ENCODE measurements at places on chromosomes 1 and 21.

- H3K4me3 ChIP-seq: peak overlapping the region; percentile 86
- DNase-seq: no peak
Observed at GRCh38 chr1:30750731-30751291, 6.8 kb downstream of the LAPTM5 start.

- DNase-seq: no peak
- no peak overlapping the region for H3K27ac ChIP-seq
- H3K36me3 ChIP-seq: peaks cover 3% of the 10 kb centered on the region
Observed at GRCh38 chr1:234661317-234661928, 51.4 kb upstream of the IRF2BP2 start.

- H3K4me1 ChIP-seq: peaks cover 32% of the 10 kb centered on the region
- peak overlapping the region; percentile 31 for H3K4me3 ChIP-seq
- H3K36me3 ChIP-seq: peaks cover 60% of the 10 kb centered on the region
- peak; percentile 5 for DNase-seq
- H3K27ac ChIP-seq: peak overlapping the region; percentile 69
- H3K27me3 ChIP-seq: no peaks in the 10 kb centered on the region
Observed at GRCh38 chr1:25971066-25971810, 26.6 kb downstream of the PAFAH2 start.

GRCh38 chr1:151165281-151165737 is 393 bp downstream of the LYSMD1 start:
- H3K4me3 ChIP-seq: peak overlapping the region; percentile 95
- peaks cover 45% of the 10 kb centered on the region for H3K36me3 ChIP-seq
- H3K27me3 ChIP-seq: peaks cover 2% of the 10 kb centered on the region
- peaks cover 53% of the 10 kb centered on the region for H3K4me1 ChIP-seq

GRCh38 chr1:117695796-117696490 is 90.1 kb downstream of the TENT5C start:
- H3K4me1 ChIP-seq: peaks cover 7% of the 10 kb centered on the region
- H3K27ac ChIP-seq: no peak overlapping the region
- DNase-seq: no peak
- H3K4me3 ChIP-seq: no peak overlapping the region
- H3K36me3 ChIP-seq: no peaks in the 10 kb centered on the region
- H3K27me3 ChIP-seq: peaks cover 27% of the 10 kb centered on the region

- H3K27me3 ChIP-seq: peaks cover 25% of the 10 kb centered on the region
- no peaks in the 10 kb centered on the region for H3K36me3 ChIP-seq
- no peak overlapping the region for H3K4me3 ChIP-seq
- H3K27ac ChIP-seq: no peak overlapping the region
- no peak for DNase-seq
Observed at GRCh38 chr1:165439330-165439729, 5.6 kb downstream of the RXRG start.

DNA sequence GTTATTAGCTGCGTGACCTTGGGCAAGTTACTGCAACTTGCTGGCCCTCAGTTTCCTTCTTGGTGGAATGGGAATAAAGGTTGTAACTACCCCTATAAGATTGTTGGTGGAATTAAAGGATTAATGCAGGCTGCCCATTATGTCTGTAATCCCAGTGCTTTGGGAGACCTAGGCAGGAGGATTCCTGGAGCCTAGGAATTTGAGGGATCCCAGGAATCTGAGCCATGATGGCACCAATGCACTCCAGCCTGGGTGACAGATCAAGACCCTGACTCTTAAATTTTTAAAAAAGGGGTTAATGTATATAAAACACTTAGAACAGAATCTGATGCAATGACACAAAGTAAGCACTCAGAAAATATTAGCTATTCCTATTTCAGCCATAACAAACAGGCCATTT is 67.3 kb downstream of the PTGER3 start:
- no peak overlapping the region for H3K27ac ChIP-seq
- H3K36me3 ChIP-seq: no peaks in the 10 kb centered on the region
- no peak for DNase-seq
- H3K4me3 ChIP-seq: no peak overlapping the region

- no peak for DNase-seq
- H3K4me1 ChIP-seq: no peaks in the 10 kb centered on the region
- H3K4me3 ChIP-seq: no peak overlapping the region
- peaks cover 5% of the 10 kb centered on the region for H3K27me3 ChIP-seq
- no peak overlapping the region for H3K27ac ChIP-seq
Observed at GRCh38 chr1:37423810-37424209, 50.6 kb upstream of the ZC3H12A start.

GRCh38 chr1:63888984-63889383 is 115.2 kb downstream of the ROR1 start:
- no peak overlapping the region for H3K27ac ChIP-seq
- H3K36me3 ChIP-seq: no peaks in the 10 kb centered on the region
- H3K4me3 ChIP-seq: no peak overlapping the region
- H3K4me1 ChIP-seq: peaks cover 5% of the 10 kb centered on the region
- no peak for DNase-seq

GRCh38 chr1:94597701-94598100 is 56.1 kb upstream of the F3 start:
- DNase-seq: no peak
- peaks cover 20% of the 10 kb centered on the region for H3K27me3 ChIP-seq
- H3K4me3 ChIP-seq: no peak overlapping the region
- no peak overlapping the region for H3K27ac ChIP-seq

DNA sequence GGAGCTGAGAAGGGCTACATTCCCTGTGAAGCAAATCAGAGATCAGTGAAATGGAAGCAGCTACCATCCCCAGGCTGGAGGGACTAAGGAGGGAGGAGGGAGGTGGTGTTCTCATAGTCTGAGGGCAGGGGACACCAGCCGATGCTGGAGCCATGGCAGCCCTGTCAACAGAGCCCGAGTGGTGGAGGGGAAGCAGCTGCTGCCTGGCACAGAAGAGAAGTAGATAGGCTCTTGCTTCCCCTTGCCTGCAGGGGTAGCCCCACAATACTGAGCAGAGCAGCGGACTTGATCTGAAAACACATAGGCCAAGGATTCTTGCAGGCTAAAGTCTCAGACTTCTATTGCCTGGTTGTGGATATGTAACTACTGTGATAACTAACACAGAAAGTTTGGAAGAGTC is 255.1 kb downstream of the FGGY start:
- H3K4me3 ChIP-seq: no peak overlapping the region
- no peaks in the 10 kb centered on the region for H3K4me1 ChIP-seq
- H3K27me3 ChIP-seq: no peaks in the 10 kb centered on the region
- DNase-seq: no peak
- H3K36me3 ChIP-seq: no peaks in the 10 kb centered on the region
- H3K27ac ChIP-seq: no peak overlapping the region
